ENCODE measurements at places on chromosomes 4 and X.

GRCh38 chrX:37745835-37746217 is 34.0 kb upstream of the CYBB start:
- DNase-seq, result no peak

- no peak for DNase-seq
Measured at GRCh38 chr4:121189326-121190215, 25.4 kb upstream of the TNIP3 start.

- DNase-seq, result peak; percentile 29
Measured at GRCh38 chrX:55450259-55450658, 1.7 kb upstream of the MAGEH1 start.

- DNase-seq, result no peak
Measured at GRCh38 chr4:175447016-175447415, 365.0 kb downstream of the GPM6A start.

- no peak for DNase-seq
Measured at GRCh38 chr4:148061141-148061481, 329.2 kb downstream of the ARHGAP10 start.

DNA sequence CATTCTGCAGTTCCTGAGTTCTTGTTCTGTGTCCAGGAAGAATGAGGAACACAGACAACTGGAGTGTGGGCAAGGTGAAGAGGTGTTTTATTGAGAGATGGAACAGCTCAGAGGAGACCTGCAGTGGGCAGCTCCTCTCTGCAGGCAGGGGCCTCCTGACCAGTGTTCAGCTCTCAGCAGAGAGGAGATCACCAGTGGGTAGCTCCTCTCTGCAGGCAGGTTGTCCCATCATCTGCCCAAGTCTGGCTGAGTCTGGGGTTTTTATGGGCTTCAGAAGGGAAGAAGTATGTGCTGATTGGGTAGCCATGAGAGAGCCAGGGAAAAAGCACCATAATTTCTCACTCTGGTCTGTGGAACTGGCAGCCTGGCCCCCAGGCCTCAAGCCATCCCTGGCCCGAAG is 56.0 kb upstream of the RASGEF1B start:
- DNase-seq, result no peak

GRCh38 chr4:105191621-105192210 is 45.0 kb downstream of the TET2 start:
- peak; percentile 53 for DNase-seq

- no peak for DNase-seq
Measured at GRCh38 chr4:67983333-67983732, 20.0 kb upstream of the TMPRSS11A start.

GRCh38 chr4:120722655-120723054 is 199.9 kb downstream of the PRDM5 start:
- no peak for DNase-seq

DNA sequence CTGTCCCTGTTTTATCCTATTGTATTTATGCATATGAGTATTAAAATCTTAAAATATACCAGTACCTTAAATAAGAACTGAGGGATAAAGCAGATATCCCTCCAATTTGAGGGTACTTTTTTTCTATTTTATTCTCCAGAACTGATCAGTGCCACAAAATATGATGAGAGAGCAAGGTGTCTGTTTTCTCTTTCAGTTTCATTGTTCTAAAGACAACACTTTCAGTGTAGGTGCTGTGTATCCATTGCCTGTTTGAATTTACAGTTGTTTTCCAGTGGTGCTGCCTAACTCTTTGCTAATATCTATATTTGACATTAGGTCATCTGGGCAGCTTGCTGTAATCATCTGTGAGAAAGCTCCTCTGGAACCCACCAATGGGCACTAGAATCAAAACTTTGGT is 394.7 kb downstream of the IL1RAPL1 start:
- no peak for DNase-seq

DNA sequence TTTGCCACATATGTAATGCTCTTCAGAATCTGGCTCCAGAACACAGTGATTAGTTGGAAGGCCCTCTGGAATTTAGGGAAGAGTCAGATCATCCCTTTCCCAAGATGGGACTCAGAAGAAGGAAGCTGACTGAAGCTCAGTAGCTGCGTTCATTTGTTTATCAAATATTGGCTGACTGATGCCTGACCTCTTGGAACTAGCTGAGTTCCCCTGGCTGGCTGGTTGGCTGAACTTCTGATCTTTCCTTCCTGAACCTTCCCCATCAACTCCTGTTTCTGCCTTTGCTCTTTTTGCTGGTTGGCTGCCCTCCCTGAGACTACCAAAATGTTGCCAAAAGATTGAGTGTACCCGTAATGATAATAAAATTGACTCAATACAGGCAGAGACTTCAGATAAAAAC is 866.5 kb upstream of the INTU start:
- DNase-seq, result peak; percentile 14

GRCh38 chr4:9988363-9988749 is 32.9 kb downstream of the SLC2A9 start:
- DNase-seq, result peak; percentile 22

DNA sequence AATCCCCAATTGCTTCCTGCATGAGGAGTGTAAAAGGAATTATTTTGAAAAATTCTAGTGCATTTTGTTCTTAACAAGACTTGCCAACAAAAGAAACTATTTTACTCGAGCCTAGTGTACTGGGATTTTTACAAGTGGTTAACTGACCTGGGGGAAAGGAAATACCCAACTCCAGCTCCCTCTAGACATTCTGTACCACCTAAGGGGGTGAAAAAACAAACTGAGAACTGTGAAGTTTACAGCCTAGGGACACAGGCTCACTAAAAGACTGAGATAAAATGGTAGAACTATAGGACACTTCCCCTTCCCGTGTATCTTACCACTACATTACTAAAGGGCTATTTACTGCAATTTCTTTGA is 2.6 kb upstream of the ADH5 start:
- DNase-seq, result no peak

DNA sequence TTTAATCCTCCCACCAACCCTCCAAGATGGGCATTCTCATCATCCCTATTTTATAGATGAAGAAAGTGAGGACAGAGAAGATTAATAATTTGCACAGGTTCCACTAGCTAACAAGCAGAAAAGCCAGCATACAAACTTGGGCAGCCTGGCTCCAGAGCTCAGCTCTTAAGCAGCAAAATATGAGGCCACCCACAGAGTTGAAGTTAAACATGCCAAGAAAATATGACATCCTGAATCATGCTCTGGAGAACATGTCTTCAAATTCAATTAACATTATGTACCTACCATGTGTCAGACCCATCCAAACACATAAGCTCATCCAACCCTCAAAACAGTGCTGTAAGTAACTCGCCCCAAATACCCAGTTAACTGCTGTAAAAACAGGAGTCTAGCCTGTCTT is 33.9 kb downstream of the USP46 start:
- no peak for DNase-seq

GRCh38 chr4:8582436-8582835 is 2.2 kb downstream of the GPR78 start:
- no peak for DNase-seq

All from fibroblast of pulmonary artery (primary cell).